Activated naive CD4-positive, alpha-beta T cell treated with anti-CD3 and anti-CD28 coated beads, Interleukin-2, amount 50 U/mL, for 16 hours (primary cell): ENCODE measurements at places on chromosomes 12 and 14.

GRCh38 chr12:104412681-104413080 lies 44.1 kb upstream of the CHST11 start:
- no peak for DNase-seq

DNA sequence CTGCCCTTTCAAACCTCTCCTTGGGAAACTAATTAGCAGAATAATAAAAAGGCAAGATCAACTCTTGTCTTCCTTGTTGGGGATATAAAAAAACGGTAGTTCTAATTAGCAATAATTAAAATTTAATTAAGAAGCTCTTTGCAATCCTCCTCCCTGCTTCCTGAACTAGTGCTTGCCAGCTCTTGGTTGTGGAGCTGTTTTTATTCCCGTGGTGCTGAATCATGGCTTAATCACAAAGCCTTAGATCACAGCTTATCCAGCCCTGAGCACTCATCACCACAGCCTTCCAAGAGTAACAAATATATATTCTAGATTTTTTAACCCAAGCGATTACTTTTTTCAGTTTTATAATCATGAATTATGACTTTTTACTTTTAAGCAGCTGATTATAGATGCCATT lies 63.2 kb upstream of the INSM2 start:
- no peak for DNase-seq

GRCh38 chr14:72851635-72852034 lies 42.3 kb downstream of the DPF3 start:
- DNase-seq: no peak

GRCh38 chr12:23941780-23942179 lies 7.7 kb downstream of the SOX5 start:
- DNase-seq: no peak

- DNase-seq: no peak
Measured at GRCh38 chr12:67457136-67457535, 188.0 kb downstream of the CAND1 start.

DNA sequence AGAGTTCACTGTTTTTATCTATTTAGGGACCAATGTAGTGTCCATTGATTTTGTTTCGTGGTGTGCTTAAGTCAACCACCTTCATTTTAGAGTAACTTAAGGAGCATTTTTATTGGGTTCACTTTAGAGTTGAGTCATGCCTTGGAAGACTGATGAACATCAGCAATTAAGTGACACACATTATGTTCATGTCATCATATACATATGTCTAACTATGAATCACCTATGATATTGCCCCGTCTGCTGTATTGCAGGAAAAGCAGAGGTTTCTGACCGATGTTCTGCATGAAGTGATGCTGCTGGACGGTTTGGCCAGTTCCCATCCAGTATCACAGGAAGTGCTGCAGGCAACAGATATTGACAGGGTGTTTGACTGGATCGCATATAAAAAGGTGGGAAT lies 227.1 kb downstream of the TRHDE start:
- no peak for DNase-seq

DNA sequence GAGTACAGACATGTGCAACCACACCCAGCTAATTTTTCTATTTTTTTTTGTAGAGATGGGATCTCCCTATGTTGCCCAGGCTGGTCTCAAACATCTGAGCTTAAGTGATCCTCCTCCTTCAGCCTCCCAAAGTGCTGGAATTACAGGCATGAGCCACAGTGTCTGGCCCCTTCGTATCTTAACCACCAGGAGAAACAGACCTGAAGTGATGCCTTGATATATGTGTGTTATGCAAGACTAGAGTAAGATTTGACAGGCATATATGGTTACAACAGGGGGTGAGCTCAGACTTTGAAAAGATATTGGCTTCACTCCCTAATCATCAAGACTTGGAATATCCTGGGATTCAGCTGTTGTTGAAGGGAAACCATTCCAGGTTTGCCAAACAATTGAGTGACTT lies 10.7 kb upstream of the GALNT6 start:
- DNase-seq: no peak

- no peak for DNase-seq
Measured at GRCh38 chr12:68831272-68831671, 23.3 kb downstream of the MDM2 start.

- DNase-seq: no peak
Measured at GRCh38 chr12:118397708-118398440, 21.5 kb downstream of the SUDS3 start.
